ENCODE measurements at places on chromosomes 7 and 10.

DNA sequence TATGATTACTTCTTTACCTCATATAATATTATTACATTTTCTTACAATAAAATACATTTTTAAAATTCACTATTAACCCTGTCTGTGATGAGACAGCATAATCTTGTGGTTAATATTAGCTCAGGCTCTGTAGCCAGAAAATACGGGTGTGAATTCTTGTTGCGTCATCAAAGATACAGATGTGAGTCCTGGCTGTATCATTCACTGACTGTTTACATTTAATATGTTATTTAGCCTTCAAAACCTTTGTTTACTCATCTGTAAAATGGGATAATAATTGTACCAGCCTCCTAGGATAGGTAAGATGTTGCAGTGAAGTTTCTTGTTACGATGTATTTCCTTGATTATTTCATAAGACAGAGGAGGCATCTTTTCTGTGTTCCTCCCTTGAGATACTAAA is 184.7 kb upstream of the PRPS1L1 start:
- DNase-seq, result no peak

- peak; percentile 74 for DNase-seq
Observed at GRCh38 chr7:93442478-93443224, 131.9 kb downstream of the CALCR start.

- DNase-seq, result no peak
Observed at GRCh38 chr7:12927635-12928434, 240.4 kb downstream of the ARL4A start.

GRCh38 chr7:44884621-44885393 is 523 bp downstream of the PURB start:
- DNase-seq, result peak; percentile 51

- DNase-seq, result no peak
Observed at GRCh38 chr10:60086421-60086820, 180.1 kb upstream of the CCDC6 start.

DNA sequence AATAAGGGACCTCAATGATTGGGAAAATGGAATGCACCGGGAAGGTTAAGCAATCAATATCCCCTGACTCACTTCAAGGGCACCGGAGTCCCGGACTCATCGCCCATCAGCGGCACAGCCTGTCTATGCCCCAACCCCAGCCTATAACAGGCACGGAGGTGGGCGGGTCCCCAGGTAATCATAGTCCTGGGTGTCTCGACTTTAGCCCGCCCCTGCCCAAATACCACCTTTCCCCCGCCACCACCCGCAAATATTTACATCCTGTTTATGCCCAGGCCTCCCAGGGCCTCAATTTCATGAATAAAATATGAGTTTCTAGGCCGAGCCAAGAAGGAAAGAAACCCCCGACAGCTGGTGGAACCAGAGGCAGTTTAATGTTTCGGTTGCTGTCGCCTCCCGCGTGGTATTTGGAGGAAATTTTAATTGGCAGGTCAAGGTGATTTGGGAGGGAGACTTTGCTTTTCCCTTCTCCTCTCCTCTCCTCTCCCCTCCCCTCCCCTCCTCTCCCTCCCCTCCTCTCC is 15.6 kb upstream of the RFC2 start:
- peak; percentile 65 for DNase-seq

GRCh38 chr10:118028619-118029018 is 18.1 kb downstream of the RAB11FIP2 start:
- DNase-seq, result no peak

- peak; percentile 43 for DNase-seq
Observed at GRCh38 chr10:44316187-44316921, 68.5 kb downstream of the CXCL12 start.

- no peak for DNase-seq
Observed at GRCh38 chr10:131649617-131650016, 251.2 kb upstream of the PPP2R2D start.

GRCh38 chr7:108062250-108063014 is 59.5 kb upstream of the LAMB1 start:
- no peak for DNase-seq

GRCh38 chr10:60377955-60378354 is 11.7 kb downstream of the ANK3 start:
- DNase-seq, result no peak

- no peak for DNase-seq
Observed at GRCh38 chr7:36639826-36640225, 84.5 kb downstream of the AOAH start.

GRCh38 chr10:109978481-109978880 is 29.3 kb upstream of the ADD3 start:
- peak; percentile 65 for DNase-seq

GRCh38 chr10:27349987-27350386 is 109.4 kb upstream of the ACBD5 start:
- no peak for DNase-seq

DNA sequence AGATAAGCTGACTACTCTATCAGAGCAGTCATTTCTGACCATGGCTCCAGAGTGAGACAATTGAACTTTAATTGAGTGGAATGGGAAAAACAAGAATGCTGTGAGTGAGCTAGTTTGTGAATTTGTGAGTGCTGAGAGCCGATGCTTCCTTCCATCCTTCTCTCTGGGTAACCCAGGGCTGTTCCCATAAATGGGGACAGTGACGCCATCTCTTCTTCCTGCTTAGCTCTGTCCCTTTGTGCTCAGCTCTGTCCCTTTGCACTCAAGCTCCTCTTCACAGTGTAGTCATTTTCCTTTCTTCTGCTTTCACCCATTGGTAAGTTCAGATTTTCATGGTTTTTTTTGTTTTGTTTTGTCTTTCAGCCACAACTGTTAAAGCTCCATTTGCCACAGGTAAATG is 24.4 kb downstream of the C10orf120 start:
- no peak for DNase-seq

GRCh38 chr7:153152801-153153422 is 393.4 kb downstream of the ACTR3B start:
- no peak for DNase-seq

DNA sequence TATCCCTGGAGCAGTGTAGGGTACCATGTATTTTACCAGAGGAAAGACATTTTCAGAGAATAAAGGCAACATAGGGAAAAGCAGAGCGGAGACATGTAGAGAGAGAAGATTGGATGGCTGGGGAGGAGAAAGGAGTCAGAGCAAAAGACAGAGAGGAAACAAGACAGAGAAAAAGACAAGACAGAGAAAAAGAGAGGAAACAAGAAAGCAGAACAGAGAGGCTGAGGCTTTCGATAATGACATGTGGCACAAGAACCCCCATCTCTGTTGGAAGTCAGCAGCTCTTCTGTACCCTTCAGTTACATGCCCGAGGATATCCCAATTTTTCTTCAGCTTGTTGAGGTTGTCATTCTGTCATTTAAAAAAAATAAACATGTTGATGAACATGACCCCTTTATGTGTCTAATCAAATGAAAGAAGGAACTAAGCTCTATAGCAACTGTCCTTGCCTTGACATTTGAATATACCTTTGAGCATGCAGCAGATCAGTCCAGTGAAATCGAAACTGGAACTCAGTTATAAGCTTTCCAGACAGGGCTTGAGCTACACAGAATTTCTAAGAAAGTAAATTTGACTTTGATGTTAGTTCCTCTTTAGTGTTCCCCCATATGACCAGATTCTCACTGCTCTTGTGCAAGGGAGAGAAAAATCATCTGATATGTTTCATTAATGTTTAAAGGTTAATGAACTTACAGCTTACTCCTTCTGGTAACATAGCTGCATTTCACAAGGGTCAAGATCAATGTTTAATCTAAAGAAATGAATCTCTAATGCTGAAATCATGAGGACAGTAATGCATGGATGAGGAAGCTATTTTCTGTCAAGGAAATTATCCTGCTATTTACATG is 75.1 kb upstream of the SP4 start:
- no peak for DNase-seq

DNA sequence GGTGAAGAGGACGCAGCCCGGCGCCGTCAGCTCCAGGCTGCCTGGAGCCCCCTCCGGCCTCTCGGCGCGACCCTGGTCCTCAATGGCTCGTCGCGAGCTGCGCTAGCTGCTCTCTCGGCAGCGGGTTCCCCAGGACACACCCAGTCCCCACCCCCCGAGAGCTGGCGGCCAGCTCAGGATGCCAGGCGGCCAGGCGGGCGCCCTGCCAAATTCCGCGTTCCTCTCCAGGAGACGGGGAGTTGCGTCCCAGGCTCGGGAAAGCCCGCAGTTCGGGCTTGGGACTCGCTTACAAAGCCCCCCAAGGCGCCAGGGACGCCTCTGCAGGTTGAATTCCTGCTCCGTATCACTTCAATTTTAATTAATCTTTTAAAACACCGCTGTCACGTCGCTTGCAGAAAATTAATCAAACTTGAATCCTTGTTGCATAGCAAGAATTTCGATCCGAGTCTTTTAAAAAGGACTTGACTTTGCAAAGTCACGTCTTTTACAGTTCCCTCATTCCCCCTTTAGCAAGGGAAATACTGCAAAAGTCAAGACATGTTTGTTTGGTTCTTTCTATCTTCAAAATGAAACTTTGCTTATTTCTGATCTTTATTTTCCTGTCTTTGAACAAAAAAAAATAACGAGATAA is 28.2 kb downstream of the SKIDA1 start:
- DNase-seq, result peak; percentile 90

DNA sequence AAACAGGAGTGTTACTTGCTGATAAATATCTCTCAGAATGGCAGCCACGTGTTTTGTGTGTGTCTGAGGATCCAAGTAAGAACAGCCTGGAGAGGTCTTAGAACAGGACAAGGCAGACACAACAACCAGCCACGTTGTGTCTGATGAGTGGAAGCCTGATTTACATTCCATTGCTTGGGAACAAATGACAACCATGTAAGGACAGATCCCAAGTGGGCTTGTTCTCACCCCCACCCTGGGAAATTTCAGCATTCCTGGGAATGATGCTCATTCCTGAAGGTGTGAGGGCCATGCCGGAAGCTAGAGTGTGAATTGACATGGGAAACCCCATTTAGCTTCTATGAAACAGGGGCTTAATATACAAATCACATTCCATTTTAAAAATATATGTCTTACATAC is 35.9 kb downstream of the IL6 start:
- DNase-seq, result no peak

DNA sequence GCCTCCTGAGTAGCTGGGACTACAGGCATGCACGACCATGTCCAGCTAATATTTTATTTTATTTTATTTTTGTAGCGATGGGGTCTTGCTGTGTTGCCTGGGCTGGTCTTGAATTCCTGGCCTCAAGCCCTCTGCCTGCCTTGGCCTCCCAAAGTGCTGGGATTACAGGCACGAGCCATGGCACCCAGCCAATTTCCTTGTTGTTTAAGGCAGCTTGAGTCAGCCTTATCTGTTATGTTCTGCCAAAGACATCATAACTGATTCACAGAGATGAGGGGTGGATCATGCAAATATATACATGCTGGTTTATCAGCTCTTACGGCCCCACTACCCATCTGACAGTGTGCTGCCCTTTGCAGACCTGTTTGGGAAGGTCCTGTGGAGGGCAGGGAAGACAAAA is 826.7 kb downstream of the TYW1 start:
- peak; percentile 1 for DNase-seq
